Activated naive CD4-positive, alpha-beta T cell treated with anti-CD3 and anti-CD28 coated beads, Interleukin-2, amount 10 ng/mL, durations not matched to agents 5 hours and 36 hours (primary cell): ENCODE measurements at places on chromosomes 16 and 17. TPM values are rescaled to one million over a fixed set of nuclear protein-coding genes. Genes with fewer than 3 reads are reported as not detected.

The CES1 gene
- total RNA-seq, result not detected

The ANKRD40CL gene
- not detected for total RNA-seq

The CNTD1 gene
- total RNA-seq, result not detected

The NPIPA5 gene
- total RNA-seq, result 18.2 TPM

The NHERF2 gene
- 3.2 TPM for total RNA-seq

The HOXB6 gene
- not detected for total RNA-seq

The NPIPB9 gene
- 1.2 TPM for total RNA-seq

The SLC6A4 gene
- total RNA-seq, result not detected

The CDH3 gene
- total RNA-seq, result not detected

The ARL17A gene
- total RNA-seq, result 26.5 TPM

The MYH1 gene
- not detected for total RNA-seq

The IRX5 gene
- not detected for total RNA-seq

The DDX52 gene
- total RNA-seq, result 23.8 TPM

The CYB561 gene
- 5.2 TPM for total RNA-seq

The FOXO3B gene
- 3.6 TPM for total RNA-seq

The TBC1D3E gene
- not detected for total RNA-seq

The FTSJ3 gene
- 42.1 TPM for total RNA-seq

The CNGB1 gene
- total RNA-seq, result not detected

The MLX gene
- 61.3 TPM for total RNA-seq

The TAF15 gene
- 249 TPM for total RNA-seq

The TVP23A gene
- not detected for total RNA-seq

The SYCE1L gene
- 15.2 TPM for total RNA-seq

The CHAD gene
- not detected for total RNA-seq

The SARM1 gene
- total RNA-seq, result 17.1 TPM

The NTN1 gene
- total RNA-seq, result not detected

The SCN4A gene
- total RNA-seq, result not detected

The C17orf78 gene
- total RNA-seq, result not detected

The TBX21 gene
- total RNA-seq, result 11.8 TPM

The RAD51D gene
- 28.7 TPM for total RNA-seq

The RNF222 gene
- 0.10 TPM for total RNA-seq

The SLC6A2 gene
- total RNA-seq, result not detected

The CACNG3 gene
- total RNA-seq, result not detected
